Fibroblast of lung (primary cell): ENCODE measurements at places on chromosomes 16 and 17. TPM values are rescaled to one million over a fixed set of nuclear protein-coding genes. Genes with fewer than 3 reads are reported as not detected.

- H3K27ac ChIP-seq: no peak overlapping the region
- H3K36me3 ChIP-seq: no peaks in the 10 kb centered on the region
- H3K4me3 ChIP-seq: no peak overlapping the region
- no peaks in the 10 kb centered on the region for H3K4me1 ChIP-seq
- peak; percentile 35 for DNase-seq
- no peaks in the 10 kb centered on the region for H3K27me3 ChIP-seq
These were observed 239.5 kb downstream of the ABCC12 start for GRCh38 chr16:47916266-47916665.

DNA sequence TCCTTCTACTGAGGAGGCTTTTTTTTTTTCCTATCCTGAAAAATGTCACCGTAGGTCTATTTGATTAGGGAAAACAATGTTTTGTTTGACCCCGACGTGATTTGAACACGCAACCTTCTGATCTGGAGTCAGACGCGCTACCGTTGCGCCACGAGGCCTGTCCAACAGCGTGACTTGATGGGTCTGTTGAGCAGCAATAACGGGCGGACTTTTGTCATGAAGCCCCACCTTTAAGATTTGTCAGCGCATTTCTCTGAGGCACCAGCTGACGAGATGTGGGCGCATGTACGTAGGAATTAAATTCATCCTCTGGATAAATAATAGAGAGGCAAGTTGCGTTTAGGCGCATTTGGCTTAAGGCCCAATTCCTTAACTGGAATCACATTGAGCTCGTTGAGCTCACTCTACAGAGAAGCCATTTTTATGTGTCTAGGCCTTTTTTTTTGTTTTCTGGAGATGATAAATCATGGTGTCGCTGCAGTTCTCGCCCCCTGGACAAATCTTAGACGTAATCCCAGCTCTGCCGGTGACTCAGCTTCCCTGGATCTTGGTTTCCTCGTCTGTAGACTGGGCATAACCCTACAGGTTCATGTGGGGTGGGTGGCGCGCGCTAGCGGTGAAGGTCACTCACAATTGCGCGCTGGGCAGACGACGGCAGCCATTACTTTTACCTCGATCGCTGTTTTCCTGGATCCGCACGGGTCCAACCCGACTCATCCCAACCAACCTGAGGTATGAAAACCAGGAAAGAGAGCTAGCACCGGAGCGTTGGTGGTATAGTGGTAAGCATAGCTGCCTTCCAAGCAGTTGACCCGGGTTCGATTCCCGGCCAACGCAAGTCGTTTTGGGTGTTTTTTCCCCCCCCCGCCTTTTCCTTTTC lies 10.6 kb upstream of the AURKB start:
- H3K4me3 ChIP-seq: peak overlapping the region; percentile 92
- no peaks in the 10 kb centered on the region for H3K36me3 ChIP-seq
- peak; percentile 91 for DNase-seq

- H3K4me1 ChIP-seq: peaks cover 3% of the 10 kb centered on the region
- H3K36me3 ChIP-seq: peaks cover 6% of the 10 kb centered on the region
- no peaks in the 10 kb centered on the region for H3K27me3 ChIP-seq
- H3K4me3 ChIP-seq: peak overlapping the region; percentile 38
- DNase-seq: peak; percentile 72
These were observed 7.1 kb upstream of the LGALS3BP start for GRCh38 chr17:78986649-78987328.

- no peak for DNase-seq
These were observed 23.7 kb downstream of the LASP1 start for GRCh38 chr17:38893607-38894006.

GRCh38 chr16:47058295-47059086 lies 85.0 kb upstream of the DNAJA2 start:
- no peak for DNase-seq
- H3K4me3 ChIP-seq: no peak overlapping the region
- H3K4me1 ChIP-seq: no peaks in the 10 kb centered on the region
- no peak overlapping the region for H3K27ac ChIP-seq
- H3K36me3 ChIP-seq: no peaks in the 10 kb centered on the region

DNA sequence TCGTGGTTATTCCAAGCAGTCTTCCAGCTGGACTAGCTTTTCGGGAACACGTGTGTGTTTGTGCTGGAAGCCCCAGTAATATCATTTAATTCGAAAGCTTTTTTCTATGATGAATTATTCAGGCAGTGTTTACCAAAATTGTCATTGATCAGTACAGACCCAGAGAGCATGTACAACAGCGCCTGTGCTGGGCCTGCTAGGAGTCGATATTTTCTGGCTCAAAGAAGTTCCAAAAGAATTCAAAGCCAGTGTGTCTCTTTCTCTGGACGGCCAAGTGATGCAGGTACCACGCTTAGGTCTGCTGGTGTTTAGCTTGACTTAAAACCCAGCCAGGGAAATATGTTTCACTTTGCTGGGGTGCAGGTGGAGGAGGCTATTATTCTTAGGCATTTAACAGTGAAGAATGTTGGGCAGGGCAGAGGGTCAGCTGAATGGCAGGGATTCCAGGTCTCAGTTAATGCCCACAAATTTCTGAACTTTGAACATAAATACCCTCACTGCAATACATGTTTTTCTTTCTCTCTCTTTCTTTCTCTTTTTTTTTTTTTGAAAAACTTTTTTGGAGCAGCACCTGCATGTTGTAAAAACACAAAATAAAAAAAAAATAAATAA lies 401.3 kb downstream of the WWOX start:
- no peaks in the 10 kb centered on the region for H3K27me3 ChIP-seq
- no peak overlapping the region for H3K4me3 ChIP-seq
- no peak for DNase-seq
- H3K4me1 ChIP-seq: no peaks in the 10 kb centered on the region

DNA sequence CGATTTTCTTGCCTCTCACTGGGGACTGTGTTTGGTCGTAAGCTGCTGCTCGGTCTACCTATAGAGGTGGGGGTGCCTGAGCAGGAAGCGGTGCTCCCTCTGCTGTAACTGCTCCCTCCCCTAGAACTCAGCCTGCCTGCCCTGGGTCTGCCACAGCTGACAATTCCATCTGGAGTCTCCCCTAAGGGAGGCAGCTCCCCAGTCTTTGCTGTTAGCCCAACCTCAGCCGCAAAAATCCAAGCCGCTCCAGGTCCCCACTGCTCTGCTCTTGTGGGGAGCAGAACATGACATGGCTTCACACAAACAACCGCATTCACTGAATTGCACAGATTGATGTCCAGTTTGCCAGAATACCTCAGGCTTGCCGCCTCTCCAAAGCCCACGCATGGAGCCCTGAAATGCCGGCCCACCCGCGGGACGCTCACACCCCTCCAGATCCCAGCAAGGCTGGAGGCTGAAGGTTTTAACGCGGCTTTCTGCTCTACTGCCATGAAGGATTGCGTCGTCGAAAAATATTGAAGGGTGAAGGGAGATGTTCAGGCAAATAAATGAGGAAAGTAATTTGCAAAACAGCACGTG lies 221.5 kb upstream of the FOXF1 start:
- no peaks in the 10 kb centered on the region for H3K36me3 ChIP-seq
- H3K27me3 ChIP-seq: peaks cover 24% of the 10 kb centered on the region
- H3K4me3 ChIP-seq: no peak overlapping the region
- DNase-seq: no peak
- H3K4me1 ChIP-seq: no peaks in the 10 kb centered on the region

DNA sequence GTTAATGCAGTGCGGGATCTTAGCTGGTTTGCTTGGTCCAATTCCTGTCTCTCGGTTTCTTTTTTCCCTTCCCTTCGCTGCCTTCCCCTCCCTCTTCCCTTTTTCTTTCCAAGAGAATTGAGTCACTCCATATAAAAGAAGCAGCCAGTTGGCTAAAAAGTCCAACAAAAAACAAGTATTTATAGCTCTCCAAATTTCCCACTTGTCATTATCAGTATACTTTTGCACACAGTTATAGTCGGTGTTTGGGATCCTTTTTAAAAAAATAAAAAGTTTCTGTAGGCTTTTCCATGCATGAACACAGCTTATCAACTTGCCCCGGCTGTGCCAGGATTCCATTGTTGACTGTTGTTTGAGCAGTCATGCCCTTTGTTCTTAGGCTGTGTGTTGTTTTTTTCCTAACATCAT lies 24.9 kb downstream of the HMOX2 start:
- no peaks in the 10 kb centered on the region for H3K27me3 ChIP-seq
- peaks cover 25% of the 10 kb centered on the region for H3K4me1 ChIP-seq
- DNase-seq: peak; percentile 57
- H3K4me3 ChIP-seq: peak overlapping the region; percentile 41
- H3K27ac ChIP-seq: peak overlapping the region; percentile 55

- peaks cover 8% of the 10 kb centered on the region for H3K4me1 ChIP-seq
- H3K4me3 ChIP-seq: no peak overlapping the region
- H3K27me3 ChIP-seq: no peaks in the 10 kb centered on the region
- peaks cover 1% of the 10 kb centered on the region for H3K36me3 ChIP-seq
- DNase-seq: peak; percentile 90
- H3K27ac ChIP-seq: peak overlapping the region; percentile 69
These were observed 30.2 kb upstream of the ULK2 start for GRCh38 chr17:19897903-19898302.

DNA sequence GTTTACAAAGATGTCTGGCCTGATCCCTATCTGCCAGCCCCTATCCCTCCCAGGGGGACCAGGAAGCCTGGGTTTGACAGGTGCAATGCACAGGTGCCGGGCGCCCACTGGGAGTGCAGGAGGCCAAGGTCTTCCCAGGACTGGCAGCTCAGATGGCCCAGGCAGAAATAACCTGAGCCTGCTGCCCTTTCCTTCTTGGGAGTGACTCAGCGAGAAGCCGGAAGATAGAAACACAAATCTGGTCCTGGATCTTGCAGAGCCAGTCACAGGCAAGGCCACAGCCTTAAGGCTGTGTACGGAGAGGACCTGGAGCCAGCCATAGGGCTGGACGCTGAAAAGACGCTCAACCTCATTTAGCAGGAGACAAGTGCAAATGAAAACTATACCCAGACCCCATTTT lies 27.7 kb downstream of the GPR142 start:
- no peak overlapping the region for H3K4me3 ChIP-seq
- no peaks in the 10 kb centered on the region for H3K36me3 ChIP-seq
- no peaks in the 10 kb centered on the region for H3K4me1 ChIP-seq
- no peaks in the 10 kb centered on the region for H3K27me3 ChIP-seq
- DNase-seq: no peak

DNA sequence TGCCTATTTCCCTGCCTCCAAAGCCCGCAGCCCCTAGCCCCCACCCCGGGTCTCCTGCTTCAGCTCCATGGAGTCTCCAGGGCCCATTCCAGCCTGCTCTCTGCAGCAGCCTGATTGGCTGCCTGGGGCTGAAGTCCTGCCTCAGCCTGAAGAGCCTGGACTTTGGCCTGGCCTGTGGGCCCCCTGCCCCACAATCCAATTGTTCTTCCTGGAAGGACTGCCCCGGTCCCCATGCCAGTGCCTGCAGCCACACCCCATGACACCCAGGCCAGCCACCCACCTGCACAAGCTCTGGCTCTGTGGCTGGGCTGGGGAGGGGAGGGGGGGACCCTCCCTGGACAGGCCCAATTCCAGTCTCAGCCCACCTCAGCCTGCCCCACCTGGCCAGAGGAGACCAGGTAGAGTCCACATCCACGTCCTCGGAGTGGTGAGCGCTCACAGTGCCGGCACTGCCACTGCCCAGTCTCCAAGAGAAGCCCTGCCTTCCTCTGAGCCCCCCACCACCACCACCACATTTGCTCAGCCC lies 12.3 kb downstream of the ENPP7 start:
- H3K27ac ChIP-seq: no peak overlapping the region
- peaks cover 25% of the 10 kb centered on the region for H3K27me3 ChIP-seq
- DNase-seq: no peak
- no peaks in the 10 kb centered on the region for H3K36me3 ChIP-seq
- H3K4me3 ChIP-seq: no peak overlapping the region

GRCh38 chr17:68103148-68103547 lies 67.6 kb downstream of the KPNA2 start:
- H3K4me1 ChIP-seq: no peaks in the 10 kb centered on the region
- no peaks in the 10 kb centered on the region for H3K36me3 ChIP-seq
- H3K27me3 ChIP-seq: no peaks in the 10 kb centered on the region
- no peak for DNase-seq
- H3K27ac ChIP-seq: no peak overlapping the region

GRCh38 chr17:82929011-82929622 lies 89.3 kb upstream of the ZNF750 start:
- no peak overlapping the region for H3K27ac ChIP-seq
- DNase-seq: no peak
- peaks cover 16% of the 10 kb centered on the region for H3K4me1 ChIP-seq
- H3K36me3 ChIP-seq: peaks cover 24% of the 10 kb centered on the region
- no peak overlapping the region for H3K4me3 ChIP-seq

- DNase-seq: peak; percentile 46
- no peak overlapping the region for H3K4me3 ChIP-seq
- no peaks in the 10 kb centered on the region for H3K4me1 ChIP-seq
- H3K36me3 ChIP-seq: no peaks in the 10 kb centered on the region
- H3K27me3 ChIP-seq: no peaks in the 10 kb centered on the region
These were observed 730.7 kb downstream of the CDH11 start for GRCh38 chr16:64391063-64391600.

DNA sequence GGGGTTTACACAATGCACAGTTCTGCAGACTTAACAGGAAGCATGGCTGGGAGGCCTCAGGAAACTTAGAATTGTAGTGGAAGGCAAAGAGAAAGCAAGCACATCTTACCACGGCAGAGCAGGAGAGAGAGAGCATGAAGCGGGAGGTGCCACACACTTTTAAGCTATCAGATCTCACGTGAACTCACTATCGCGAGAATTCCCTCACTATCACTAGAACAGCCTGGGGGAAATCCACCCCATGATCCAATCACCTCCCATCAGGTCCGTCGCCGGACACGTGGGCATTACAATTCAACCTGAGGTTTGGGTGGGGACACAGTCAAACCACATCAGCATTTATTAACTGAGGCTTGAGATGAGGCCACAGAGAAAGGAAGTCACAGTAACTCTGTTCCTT lies 326.7 kb downstream of the C16orf95 start:
- H3K27me3 ChIP-seq: no peaks in the 10 kb centered on the region
- no peaks in the 10 kb centered on the region for H3K36me3 ChIP-seq
- DNase-seq: no peak
- no peak overlapping the region for H3K27ac ChIP-seq
- peaks cover 20% of the 10 kb centered on the region for H3K4me1 ChIP-seq

DNA sequence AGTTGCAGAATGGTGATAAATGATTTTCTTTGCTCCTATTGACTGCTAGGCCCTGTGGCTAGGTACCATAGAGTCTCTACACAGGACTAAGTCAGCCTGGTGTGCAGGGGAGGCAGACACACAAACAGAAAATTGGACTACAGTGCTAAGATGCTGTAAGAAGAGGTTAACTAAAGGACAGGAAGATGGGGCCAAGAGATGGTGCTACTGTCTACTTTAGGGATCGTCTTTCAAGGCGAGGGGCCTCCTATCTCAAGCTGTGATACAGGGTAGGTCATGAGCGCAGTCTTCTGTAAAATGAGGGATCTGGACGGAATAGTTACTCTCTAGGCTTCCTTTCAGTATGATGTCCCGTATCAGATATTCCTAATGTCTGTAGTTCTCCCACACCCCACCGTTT lies 817 bp downstream of the NME1 start:
- no peaks in the 10 kb centered on the region for H3K27me3 ChIP-seq
- H3K36me3 ChIP-seq: peaks cover 5% of the 10 kb centered on the region
- no peaks in the 10 kb centered on the region for H3K4me1 ChIP-seq

- no peak for DNase-seq
- peaks cover 15% of the 10 kb centered on the region for H3K36me3 ChIP-seq
- H3K4me1 ChIP-seq: peaks cover 16% of the 10 kb centered on the region
- peak overlapping the region; percentile 5 for H3K27ac ChIP-seq
- no peak overlapping the region for H3K4me3 ChIP-seq
These were observed 5.3 kb downstream of the NKIRAS2 start for GRCh38 chr17:42025191-42025579.

Gene OTOA
- total RNA-seq: 0.17 TPM in 1 of 2 replicates, not detected in the other

Gene CRYM
- 0.26 and 0.50 TPM in 2 replicates for total RNA-seq

Gene TSPOAP1
- 4.0 and 4.9 TPM in 2 replicates for total RNA-seq

Gene NPIPB2
- total RNA-seq: 3.3 and 4.6 TPM in 2 replicates

Gene NFATC3
- 10.6 and 11.0 TPM in 2 replicates for total RNA-seq

Gene RAC3
- 5.6 and 6.6 TPM in 2 replicates for total RNA-seq

Gene ZNRF1
- total RNA-seq: 18.0 and 21.1 TPM in 2 replicates

Gene SOX9
- 4.1 and 5.4 TPM in 2 replicates for total RNA-seq
